ENCODE measurements at places on chromosomes 7 and 10. TPM values are rescaled to one million over a fixed set of nuclear protein-coding genes. Genes with fewer than 3 reads are reported as not detected.

Gene NFE2L3
- total RNA-seq = 0.59 TPM

Gene TMEM130
- 1.1 TPM for total RNA-seq

Gene PITX3
- not detected for total RNA-seq

Gene PAPSS2
- 81.8 TPM for total RNA-seq

Gene ARMC10
- 34.4 TPM for total RNA-seq

Gene VPS37D
- 5.9 TPM for total RNA-seq

Gene DUSP5
- total RNA-seq = 10.1 TPM

- H3K27me3 ChIP-seq = no peaks in the 10 kb centered on the region
- H3K4me1 ChIP-seq = no peaks in the 10 kb centered on the region
- no peak overlapping the region for H3K27ac ChIP-seq
- no peak overlapping the region for H3K4me3 ChIP-seq
These were observed 246.6 kb downstream of the XPNPEP1 start for GRCh38 chr10:109676703-109677102.

GRCh38 chr7:6241607-6241973 lies 30.8 kb downstream of the CYTH3 start:
- H3K27me3 ChIP-seq = no peaks in the 10 kb centered on the region
- no peak for DNase-seq
- no peak overlapping the region for H3K4me3 ChIP-seq
- H3K27ac ChIP-seq = no peak overlapping the region

- DNase-seq = peak; percentile 60
- H3K27ac ChIP-seq = peak overlapping the region; percentile 0
- peaks cover 19% of the 10 kb centered on the region for H3K4me1 ChIP-seq
- no peaks in the 10 kb centered on the region for H3K36me3 ChIP-seq
- no peaks in the 10 kb centered on the region for H3K27me3 ChIP-seq
- H3K4me3 ChIP-seq = no peak overlapping the region
These were observed 25.0 kb upstream of the TAX1BP1 start for GRCh38 chr7:27714831-27715444.

- H3K27me3 ChIP-seq = peaks cover 21% of the 10 kb centered on the region
- H3K4me1 ChIP-seq = no peaks in the 10 kb centered on the region
- H3K4me3 ChIP-seq = no peak overlapping the region
- no peak overlapping the region for H3K27ac ChIP-seq
- no peaks in the 10 kb centered on the region for H3K36me3 ChIP-seq
- no peak for DNase-seq
These were observed 90.5 kb upstream of the PHYHIPL start for GRCh38 chr10:59085711-59086502.

DNA sequence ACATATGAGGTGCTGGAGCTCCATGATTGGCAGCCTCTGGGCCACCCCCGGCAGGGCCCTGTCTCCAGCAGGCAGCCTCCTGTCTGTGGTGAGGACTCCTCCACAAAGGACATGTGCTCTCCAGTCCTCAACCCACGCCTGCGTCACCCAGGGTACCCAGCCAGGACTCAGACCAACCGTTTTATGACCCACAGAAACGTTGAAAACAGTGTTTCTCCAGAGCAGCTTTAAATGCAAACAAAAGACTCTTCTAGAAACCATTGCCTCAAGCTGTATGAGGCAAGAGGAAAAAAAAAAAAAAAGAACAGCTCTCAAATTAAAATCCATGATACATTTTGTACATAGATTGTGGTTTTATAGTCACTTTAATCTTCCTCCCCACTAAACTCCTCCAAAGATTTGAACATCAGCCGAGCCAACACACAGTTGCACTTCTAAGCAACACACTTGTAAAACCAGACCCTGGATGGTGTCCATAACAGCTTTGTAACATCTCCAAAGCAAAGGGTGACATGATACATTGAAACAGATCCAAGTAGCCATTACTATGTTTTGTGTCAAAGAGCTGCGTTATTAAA lies 175.0 kb upstream of the LYZL2 start:
- H3K4me3 ChIP-seq = no peak overlapping the region
- peaks cover 15% of the 10 kb centered on the region for H3K4me1 ChIP-seq
- peak; percentile 79 for DNase-seq
- no peaks in the 10 kb centered on the region for H3K27me3 ChIP-seq

DNA sequence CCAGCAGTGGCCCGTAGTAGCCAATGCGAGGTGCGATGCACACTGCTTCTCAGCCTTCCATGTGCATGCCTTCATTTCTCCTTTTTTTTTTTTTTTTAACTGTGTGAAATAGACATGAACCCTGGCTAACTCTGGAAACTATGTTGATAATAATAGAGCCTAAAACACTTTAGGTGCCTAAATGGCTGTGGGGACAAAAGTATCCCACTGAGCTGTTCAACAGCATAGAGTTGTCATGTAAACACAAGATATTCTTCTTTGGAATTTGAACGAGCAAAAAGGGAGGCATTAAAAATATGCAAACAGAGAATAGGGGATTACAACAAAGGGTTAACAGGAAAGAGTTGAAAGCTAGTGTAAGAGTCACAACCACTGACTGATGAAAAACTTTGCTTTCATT lies 162.1 kb upstream of the NOBOX start:
- no peak overlapping the region for H3K4me3 ChIP-seq
- no peaks in the 10 kb centered on the region for H3K4me1 ChIP-seq

DNA sequence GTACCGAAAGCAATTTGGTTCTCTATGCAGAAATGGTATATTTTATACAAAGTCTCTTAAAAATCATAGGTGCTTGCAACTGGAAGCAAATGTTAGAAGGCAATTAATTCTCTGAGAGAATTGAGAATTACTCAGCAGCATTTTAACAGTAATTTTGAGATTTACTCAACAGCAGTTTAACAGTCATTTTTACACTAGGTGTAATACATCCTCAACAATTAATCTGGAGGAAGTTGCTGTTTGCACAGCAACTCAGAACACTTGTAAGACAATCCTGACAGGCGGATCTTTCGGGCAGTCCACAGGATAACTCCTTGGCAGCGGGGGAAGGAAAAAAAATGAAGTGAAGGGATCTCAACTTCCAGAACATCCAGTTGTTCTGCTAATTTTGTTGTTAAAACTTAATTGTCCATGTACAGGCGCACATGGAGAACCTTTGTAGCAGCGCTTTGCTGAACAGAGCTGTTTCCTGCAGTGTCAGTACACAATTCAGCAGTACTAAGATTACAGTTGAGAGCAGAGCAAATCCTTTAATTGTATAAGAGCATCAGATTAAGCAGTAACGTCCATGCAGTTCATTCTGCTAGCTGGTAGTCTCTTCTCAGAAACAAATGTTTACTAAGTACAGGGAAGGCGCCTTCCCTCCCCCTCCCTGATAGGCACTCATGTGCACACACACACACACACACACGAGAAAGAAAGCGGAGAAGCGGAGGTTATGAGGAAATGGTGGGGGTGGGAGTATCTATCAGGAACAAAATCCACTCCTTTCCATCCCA lies 43.8 kb downstream of the ENO4 start:
- H3K27me3 ChIP-seq = no peaks in the 10 kb centered on the region
- peak; percentile 4 for DNase-seq
- no peaks in the 10 kb centered on the region for H3K36me3 ChIP-seq
- no peak overlapping the region for H3K4me3 ChIP-seq
- H3K4me1 ChIP-seq = peaks cover 11% of the 10 kb centered on the region
- H3K27ac ChIP-seq = no peak overlapping the region

DNA sequence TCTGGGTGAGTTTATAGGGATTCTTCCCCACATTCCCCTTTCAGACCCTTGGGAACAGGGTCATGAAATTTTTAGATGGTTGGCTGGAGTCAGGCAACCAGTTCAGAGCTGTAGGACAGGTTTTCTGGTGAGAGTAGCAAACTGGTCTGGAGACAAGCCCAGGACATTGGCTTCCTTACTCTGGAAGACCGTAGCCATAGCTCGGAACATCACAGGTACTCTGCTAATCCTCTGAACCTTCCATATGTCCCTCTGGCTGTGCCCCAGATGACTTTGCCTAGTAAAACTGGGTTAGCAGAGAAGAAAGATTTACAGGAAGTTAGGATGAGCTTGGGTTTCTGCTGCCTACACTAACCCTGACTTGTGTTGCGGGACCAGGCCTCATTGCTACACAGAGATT lies 104.5 kb upstream of the MKLN1 start:
- no peaks in the 10 kb centered on the region for H3K36me3 ChIP-seq
- no peaks in the 10 kb centered on the region for H3K4me1 ChIP-seq
- no peak overlapping the region for H3K4me3 ChIP-seq
- no peaks in the 10 kb centered on the region for H3K27me3 ChIP-seq
- H3K27ac ChIP-seq = no peak overlapping the region
- DNase-seq = no peak

DNA sequence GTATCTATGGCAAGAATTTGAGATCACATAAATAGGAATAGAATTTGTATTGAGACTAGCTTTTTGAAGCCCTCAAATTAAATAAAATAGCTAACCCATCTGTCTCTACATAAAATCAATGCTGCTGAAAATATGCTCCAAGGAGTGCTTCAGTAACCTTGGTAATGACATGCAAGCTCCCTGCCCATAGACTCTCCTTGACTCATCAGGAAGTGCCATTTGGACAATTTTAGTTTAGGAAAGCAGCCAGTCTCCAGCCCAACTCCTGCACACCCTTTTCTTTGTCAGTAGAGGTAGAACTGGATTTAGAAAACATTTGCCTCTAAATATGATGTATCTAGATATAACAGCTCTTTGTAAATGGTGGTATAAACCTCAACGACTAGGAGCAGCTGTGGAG lies 69.9 kb upstream of the PTPRZ1 start:
- H3K27me3 ChIP-seq = no peaks in the 10 kb centered on the region
- H3K4me1 ChIP-seq = no peaks in the 10 kb centered on the region
- DNase-seq = no peak

- H3K4me3 ChIP-seq = no peak overlapping the region
- no peaks in the 10 kb centered on the region for H3K36me3 ChIP-seq
- DNase-seq = no peak
- H3K27me3 ChIP-seq = no peaks in the 10 kb centered on the region
These were observed 563.0 kb upstream of the SEMA3D start for GRCh38 chr7:85749696-85750453.

GRCh38 chr10:78290131-78290750 lies 256.6 kb downstream of the RPS24 start:
- no peak overlapping the region for H3K27ac ChIP-seq
- no peak overlapping the region for H3K4me3 ChIP-seq
- H3K36me3 ChIP-seq = no peaks in the 10 kb centered on the region
- DNase-seq = no peak
- H3K27me3 ChIP-seq = no peaks in the 10 kb centered on the region

DNA sequence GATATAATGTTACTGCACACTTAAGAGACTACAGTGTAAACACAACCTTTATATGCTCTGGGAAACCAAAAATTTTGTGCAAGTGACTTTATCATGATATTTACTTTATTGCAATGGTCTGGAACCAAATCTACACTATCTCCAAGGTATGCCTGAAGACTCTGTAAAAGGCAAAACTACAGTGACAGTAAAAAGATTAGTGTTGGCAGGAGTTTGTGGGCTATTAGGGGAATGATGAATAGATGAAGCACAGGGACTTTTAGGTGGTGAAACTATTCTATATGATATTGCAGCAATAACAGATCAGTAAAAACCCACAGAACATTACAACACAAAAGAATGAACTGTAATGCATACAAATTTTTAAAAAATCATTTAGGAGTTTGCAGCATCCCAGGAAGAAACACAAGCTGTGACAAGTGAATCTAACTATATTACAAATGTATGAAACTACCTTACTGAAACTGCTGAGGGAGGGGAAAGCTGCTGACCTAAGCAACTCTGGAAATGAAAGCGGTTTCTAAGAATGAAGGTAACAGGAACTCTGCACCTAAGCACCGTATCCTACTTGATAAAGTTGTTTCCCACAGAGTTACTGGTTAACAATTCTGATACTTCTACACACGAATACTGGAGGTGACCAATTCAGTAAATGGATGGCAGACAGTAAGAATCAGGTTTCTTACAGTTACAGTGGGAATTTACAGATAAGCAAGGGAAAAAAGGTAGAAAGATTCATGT lies 82.6 kb downstream of the ATE1 start:
- DNase-seq = no peak
- no peak overlapping the region for H3K27ac ChIP-seq
- H3K36me3 ChIP-seq = no peaks in the 10 kb centered on the region
- H3K4me3 ChIP-seq = no peak overlapping the region

- H3K36me3 ChIP-seq = no peaks in the 10 kb centered on the region
- no peak overlapping the region for H3K27ac ChIP-seq
- no peaks in the 10 kb centered on the region for H3K27me3 ChIP-seq
- no peak for DNase-seq
These were observed 380.7 kb downstream of the RPS24 start for GRCh38 chr10:78414380-78414779.

DNA sequence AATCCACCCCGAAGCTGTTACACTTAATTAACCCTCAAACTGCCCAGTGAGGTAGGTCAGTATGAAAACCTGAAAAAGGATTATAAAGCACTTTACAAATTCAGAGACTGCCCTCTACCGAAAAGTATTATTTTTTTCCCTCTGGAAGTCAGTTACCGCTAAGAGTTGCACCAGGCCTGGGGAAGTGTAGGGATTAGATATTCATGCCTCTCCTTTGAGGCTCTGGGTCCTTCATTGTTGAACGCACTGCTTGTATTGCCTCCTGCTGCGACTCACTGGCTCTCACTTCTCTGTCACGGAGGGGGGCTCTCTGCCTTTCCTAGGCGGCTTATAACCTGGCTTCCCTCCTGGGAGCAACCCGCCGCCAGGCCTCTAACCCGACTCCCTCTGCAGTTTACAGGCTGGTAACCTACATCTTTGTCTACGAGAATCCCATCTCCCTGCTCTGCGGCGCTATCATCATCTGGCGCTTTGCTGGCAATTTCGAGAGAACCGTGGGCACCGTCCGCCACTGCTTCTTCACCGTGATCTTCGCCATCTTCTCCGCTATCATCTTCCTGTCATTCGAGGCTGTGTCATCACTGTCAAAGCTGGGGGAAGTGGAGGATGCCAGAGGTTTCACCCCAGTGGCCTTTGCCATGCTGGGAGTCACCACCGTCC lies 2.7 kb downstream of the RHBDD2 start:
- H3K36me3 ChIP-seq = peaks cover 48% of the 10 kb centered on the region
- no peaks in the 10 kb centered on the region for H3K27me3 ChIP-seq
- peaks cover 18% of the 10 kb centered on the region for H3K4me1 ChIP-seq
- no peak overlapping the region for H3K4me3 ChIP-seq
- peak; percentile 32 for DNase-seq

GRCh38 chr10:11242443-11243387 lies 225.0 kb downstream of the CELF2 start:
- no peak for DNase-seq
- H3K27ac ChIP-seq = no peak overlapping the region
- H3K4me1 ChIP-seq = no peaks in the 10 kb centered on the region
- no peak overlapping the region for H3K4me3 ChIP-seq
- H3K27me3 ChIP-seq = no peaks in the 10 kb centered on the region

- no peaks in the 10 kb centered on the region for H3K27me3 ChIP-seq
- H3K36me3 ChIP-seq = peaks cover 11% of the 10 kb centered on the region
- H3K4me1 ChIP-seq = peaks cover 20% of the 10 kb centered on the region
- peak; percentile 97 for DNase-seq
- H3K27ac ChIP-seq = peak overlapping the region; percentile 66
These were observed 4.1 kb downstream of the IMPDH1 start for GRCh38 chr7:128405471-128406313.

- DNase-seq = peak; percentile 43
- peak overlapping the region; percentile 47 for H3K27ac ChIP-seq
- no peaks in the 10 kb centered on the region for H3K27me3 ChIP-seq
- H3K36me3 ChIP-seq = no peaks in the 10 kb centered on the region
- no peak overlapping the region for H3K4me3 ChIP-seq
- H3K4me1 ChIP-seq = peaks cover 14% of the 10 kb centered on the region
These were observed 83.8 kb downstream of the ABCA13 start for GRCh38 chr7:48255046-48255445.

GRCh38 chr10:95273393-95274312 lies 17.1 kb downstream of the PDLIM1 start:
- H3K4me3 ChIP-seq = peak overlapping the region; percentile 38
- H3K36me3 ChIP-seq = peaks cover 7% of the 10 kb centered on the region
- peak; percentile 92 for DNase-seq

- no peak for DNase-seq
- H3K36me3 ChIP-seq = no peaks in the 10 kb centered on the region
- H3K27me3 ChIP-seq = no peaks in the 10 kb centered on the region
- peak overlapping the region; percentile 46 for H3K27ac ChIP-seq
These were observed 179.0 kb downstream of the PTEN start for GRCh38 chr10:88042160-88043100.
